ENCODE measurements at places on chromosomes 3 and 15.

- DNase-seq: no peak
These were observed at the start of gene FSD2 for GRCh38 chr15:82805994-82806406. FSD2 (minus strand) TSS chr15:82806069; CDS start chr15:82787390, 18,679 bp downstream.

DNA sequence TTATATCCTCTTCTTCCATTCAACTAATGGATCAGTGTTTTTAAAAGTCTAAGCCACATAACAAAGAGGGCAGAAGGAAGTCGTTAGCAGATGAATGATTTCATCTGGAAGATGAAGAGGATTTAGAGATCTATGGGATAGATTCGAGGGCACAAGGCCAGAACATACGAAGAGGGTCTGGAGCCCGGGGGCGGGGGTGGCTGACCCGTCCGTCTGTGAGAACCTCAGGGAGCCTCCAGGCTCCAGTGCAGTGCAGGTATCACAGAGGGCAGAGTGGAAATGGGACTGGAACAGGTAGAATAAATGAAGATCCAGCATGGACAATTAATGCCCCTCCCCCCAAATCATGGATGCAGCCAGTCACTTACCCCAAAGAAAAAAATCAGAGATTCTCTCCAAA is 1.5 kb upstream of the GOLGA8B start:
- no peak for DNase-seq

DNA sequence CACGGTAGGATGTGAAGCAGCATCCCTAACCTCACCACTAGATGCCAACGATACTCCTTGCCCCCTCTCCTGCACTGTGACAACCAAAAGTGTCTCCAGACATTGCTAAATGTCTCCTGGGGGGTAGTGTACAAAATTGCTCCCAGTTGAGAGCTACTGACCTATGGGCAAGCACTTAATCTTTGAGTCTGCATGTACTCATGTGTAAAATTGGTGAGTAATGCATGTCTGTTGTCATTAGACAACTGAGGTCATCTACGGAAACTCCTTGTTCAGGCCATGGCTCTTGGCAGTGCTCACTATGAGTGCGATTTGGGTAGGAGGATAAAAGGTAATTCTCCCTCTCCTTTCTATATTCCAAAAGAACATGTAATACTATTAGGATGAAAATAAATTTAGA is 29.2 kb downstream of the PDHB start:
- DNase-seq: no peak

- DNase-seq: no peak
These were observed 317.0 kb upstream of the TPRG1 start for GRCh38 chr3:188854772-188855149.

GRCh38 chr3:45244356-45244755 is 18.3 kb upstream of the TMEM158 start:
- no peak for DNase-seq

GRCh38 chr15:80612118-80612823 is 82.8 kb upstream of the ABHD17C start:
- no peak for DNase-seq

DNA sequence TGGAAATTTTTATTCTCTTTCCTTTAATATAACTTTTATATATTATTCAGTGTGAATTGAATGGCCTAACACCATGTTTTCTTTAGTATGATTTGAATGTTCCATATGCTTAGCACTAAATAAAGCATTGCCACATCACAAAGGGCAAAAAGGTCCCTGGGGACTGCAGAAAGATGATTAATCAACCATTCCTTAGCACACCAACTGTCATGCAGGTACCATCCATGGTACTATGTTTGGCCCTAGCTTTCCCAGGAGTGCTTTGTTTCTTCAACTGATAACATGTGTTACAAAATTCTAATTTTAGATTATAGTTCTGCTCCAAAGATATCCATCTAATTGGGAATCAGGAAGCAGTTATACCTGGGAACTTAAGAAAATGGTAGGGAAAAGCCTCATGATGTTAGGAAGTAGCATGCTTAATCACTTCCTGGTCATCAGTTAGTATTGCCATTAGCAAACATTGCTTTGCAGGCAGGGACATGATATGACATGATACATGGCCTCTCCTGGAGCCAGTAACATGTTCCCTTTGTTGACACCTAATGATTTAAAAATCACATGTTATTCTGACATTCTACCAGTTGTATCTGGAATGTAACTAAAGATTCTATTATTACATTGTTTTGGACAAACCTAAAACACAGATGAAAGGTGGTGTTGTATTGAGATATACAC is 712.6 kb upstream of the GBE1 start:
- no peak for DNase-seq

DNA sequence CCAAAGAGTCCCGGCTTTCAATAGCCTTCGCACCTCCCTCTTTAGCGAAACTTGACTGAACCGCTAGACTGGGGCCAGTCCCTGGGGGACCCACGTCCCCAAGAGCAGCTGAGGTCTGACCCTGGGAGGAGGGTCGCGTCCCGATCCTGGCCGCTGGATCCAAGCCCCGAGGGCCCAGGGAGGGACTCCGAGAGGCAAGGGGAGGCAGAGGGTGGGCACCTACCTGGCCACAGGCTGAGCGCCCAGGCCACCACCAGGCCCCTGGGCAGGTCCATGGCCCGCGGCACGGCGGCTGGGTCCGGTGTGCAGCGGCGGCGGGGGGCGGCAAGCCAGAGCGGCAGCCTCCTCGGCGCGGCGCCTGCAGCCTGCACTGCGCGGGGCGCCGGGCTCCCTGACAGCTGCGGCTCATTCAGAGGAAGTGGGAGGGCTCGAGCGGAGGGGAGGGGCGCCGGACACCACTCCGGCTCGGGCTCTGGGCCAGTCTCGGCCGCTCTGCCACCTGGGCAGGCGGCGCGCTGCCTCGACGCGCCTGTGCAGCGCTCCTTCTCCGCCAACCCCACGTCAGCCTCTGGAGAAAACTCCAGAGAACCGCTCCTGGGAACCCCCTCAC is at the start of gene ITGA11:
ITGA11 (minus strand) TSS at position 372 of the 610 bp plus-strand sequence; CDS start at position 275, 97 bp downstream.
- DNase-seq: peak; percentile 39

DNA sequence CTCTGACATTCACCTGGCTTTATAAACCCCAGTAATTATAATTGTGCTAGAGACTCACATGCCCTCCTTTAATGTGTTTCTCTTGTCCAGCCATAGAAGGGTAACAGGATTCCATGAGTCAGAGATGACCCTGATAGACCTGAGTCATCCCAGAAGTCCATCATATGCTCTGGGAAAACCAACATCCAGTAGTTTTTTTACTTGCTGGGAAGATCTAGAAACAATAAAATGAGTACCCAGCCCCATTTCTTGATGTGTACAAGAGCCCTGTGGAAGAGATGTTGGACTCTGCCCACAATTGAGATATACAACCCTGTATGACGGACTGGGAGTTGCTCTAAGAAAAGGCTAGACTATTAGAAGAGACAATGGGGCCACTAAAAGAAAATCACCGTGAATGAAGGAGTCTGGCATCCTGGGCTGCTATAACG is 22.4 kb upstream of the THUMPD3 start:
- DNase-seq: no peak

- no peak for DNase-seq
These were observed 158.3 kb downstream of the CNTN3 start for GRCh38 chr3:74456166-74456565.

DNA sequence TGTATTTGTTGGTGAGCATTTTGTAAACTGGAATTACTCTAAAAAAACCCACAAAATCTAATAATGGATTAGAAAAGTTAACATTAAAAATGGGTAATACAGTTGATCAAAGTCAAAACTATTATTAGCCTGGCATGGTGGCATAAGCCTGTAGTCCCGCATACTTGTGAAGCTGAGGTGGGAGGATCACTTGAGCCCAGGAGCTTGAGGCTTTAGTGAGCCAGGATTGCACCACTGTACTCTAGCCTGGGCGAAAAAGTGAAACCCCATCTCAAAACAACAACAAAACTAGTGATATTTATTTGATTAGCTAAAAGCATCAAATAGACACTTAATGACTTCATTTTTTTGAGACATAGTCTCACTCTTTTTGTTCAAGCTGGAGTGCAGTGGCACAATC is 3.6 kb downstream of the SNX1 start:
- no peak for DNase-seq

- DNase-seq: no peak
These were observed 106.4 kb upstream of the SLC2A2 start for GRCh38 chr3:171132873-171133272.

DNA sequence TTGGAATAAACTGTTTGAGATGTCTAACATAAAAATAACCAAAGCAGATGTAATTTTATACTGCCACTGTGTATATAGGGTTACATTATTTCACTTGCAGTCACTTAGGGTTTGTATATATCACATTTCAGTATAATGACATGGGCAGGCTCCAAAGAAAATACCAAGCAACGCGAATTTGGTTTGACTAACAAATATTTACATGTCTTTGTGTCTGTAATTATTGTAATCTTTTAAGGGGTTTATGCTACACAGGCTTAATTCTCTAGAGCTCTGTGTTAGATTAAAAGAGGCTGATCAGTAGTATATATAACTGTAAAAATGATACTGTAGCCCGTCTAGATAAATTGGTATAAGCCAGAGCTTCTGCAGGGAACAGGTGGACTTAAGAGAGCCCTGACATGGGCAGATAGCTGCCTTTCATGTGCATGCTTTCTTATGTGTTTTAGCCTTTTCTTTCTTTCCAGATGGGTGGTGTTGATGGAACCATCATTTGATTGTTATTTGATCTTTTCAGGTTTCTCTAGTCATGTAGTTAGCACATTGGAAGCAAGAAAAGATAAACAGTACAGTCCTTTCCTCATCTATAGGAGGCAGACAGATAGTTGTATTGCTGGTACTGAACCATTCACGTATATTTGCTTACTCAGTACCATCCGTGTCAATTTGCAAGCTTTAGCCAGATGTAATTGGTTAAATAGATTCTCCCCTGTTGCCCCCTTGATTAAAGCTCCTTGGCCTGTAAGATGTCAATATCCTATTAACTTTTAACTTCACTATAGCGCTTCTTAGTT is 86.1 kb downstream of the GALK2 start:
- no peak for DNase-seq

DNA sequence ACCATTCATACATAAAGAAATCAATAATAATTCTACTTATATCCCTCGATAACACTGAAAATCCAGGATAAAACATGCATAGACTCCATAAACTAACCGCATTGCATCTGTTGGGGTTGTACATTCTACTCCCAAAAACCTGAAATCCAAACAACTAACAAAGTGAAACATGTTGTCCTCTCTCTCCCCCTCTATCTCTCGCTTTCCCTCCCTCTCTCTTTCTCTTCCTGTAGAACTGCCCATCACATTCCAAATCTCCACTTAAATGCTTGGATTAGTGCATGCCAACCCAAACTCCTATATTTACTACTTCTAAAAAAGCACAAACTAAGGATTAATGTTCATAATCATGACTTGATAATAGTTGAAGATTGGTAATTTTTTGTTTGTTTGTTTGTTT is 80.2 kb downstream of the MECOM start:
- no peak for DNase-seq

DNA sequence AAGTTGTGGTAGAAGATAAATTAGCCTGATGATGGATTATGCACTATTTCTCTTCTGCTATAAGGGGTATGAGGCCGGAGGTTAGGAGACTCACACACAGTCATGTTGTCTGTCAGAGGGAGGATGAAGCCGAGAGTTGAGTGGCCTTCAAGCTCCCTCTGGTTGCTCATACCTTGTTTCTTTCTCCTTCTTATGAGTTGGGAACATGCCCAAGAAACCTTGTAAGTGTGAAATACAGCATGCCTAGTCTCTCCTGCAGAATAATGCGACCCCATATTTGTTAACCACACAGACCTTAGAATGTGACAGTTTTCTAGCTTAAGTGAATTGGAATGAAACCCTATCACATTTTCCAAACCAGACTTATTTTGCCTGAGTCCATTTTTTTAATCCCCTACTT is 366.7 kb downstream of the PTPRG start:
- no peak for DNase-seq

- DNase-seq: no peak
These were observed 260.8 kb downstream of the ARPP21 start for GRCh38 chr3:35900079-35900478.

DNA sequence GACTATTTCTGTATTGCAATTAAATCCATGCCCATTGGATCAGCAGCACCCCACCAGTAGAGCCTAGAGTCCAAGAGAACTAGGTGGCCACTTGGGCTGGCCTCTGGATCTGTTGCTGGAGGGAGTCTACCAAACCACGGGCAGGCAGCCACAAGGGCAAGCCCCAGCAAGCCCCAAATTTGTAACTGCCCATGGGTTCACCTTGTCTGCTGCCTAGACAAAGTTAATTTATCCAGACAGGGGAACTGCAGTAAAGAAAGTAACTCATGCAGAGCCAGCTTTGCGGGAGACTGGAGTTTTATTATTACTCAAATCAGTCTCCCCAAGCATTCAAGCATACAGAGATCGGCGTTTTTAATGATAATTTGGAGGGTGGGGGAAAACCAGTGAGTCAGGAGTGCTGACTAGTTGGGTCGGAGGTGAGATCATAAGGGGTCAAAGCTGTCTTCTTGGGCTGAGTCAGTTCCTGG is 74.0 kb upstream of the TERB2 start:
- no peak for DNase-seq

DNA sequence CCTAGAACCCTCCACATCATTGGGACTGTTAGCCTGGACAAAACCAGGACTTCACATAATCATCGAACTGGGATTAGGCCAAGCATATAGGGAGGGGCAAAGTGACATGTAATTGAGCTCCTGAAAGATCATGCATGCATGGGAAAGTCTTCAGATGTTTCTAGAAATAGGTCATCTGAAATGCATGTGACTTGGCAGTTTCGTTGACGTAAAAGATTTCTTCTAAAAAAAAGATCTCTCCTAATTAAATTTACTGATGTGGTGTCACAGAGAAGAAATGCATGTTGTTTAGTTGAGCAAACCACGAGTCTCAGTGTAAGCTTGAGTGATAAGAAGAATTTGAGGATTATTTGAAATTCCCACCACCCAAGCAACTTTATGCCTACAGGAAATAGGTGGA is 70.0 kb upstream of the LIMD1 start:
- DNase-seq: no peak

DNA sequence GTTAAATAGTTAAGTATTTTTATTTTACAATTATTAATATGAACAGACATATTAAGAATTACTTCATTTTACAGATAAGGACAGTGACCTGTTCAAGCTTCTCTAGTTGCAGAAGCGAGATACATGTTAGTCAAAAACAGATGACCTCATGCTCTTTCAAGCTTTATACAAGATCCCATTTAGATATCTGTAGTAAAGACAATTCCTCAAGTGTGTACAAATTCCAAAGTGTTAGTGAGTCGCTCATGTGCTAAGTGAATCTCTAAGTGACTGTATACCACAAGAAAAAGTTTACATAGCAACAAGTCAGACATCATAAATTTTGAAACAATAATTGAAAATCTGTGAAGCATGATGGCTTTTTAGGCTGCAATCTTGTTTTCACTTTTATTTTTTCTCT is 293.8 kb downstream of the ROBO1 start:
- no peak for DNase-seq

- DNase-seq: no peak
These were observed 528.1 kb upstream of the MCTP2 start for GRCh38 chr15:93703092-93703739.

DNA sequence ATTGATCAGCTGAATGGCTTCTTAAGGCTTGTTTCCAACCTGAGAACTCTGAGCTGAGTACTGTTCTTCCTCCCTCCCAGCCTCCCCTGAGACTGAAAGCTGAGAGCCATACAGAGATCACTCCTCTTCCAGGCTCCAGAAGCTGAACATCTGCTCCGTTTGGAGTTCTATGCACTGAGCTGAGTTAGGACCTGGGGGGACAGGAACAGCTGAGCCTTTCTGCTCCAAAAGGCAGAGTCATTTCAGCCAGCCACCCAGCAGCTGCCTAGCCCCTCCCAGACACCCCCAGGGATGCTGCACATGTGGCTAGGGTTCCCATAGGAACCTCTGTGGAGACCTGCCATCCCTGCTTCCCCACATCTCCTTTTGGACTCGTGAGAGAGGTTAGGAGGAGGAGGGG is 64.2 kb upstream of the GLCE start:
- peak; percentile 86 for DNase-seq

- no peak for DNase-seq
These were observed 207.5 kb downstream of the SV2B start for GRCh38 chr15:91307601-91308000.
